Smooth muscle cell of trachea (primary cell): ENCODE measurements at places on chromosomes 3 and 15. TPM values are rescaled to one million over a fixed set of nuclear protein-coding genes. Genes with fewer than 3 reads are reported as not detected.

ATP2B2 gene
- not detected in 2 replicates for total RNA-seq

SCN11A gene
- total RNA-seq: under 0.01 and 0.17 TPM in 2 replicates

PLCL2 gene
- 19.8 and 20.5 TPM in 2 replicates for total RNA-seq

VEPH1 gene
- 63.0 and 91.0 TPM in 2 replicates for total RNA-seq

FILIP1L gene
- total RNA-seq: 19.5 and 26.5 TPM in 2 replicates

C3orf62 gene
- total RNA-seq: 1.3 and 2.3 TPM in 2 replicates

PLSCR2 gene
- total RNA-seq: not detected in 2 replicates

ANKDD1A gene
- 9.2 and 19.0 TPM in 2 replicates for total RNA-seq

AADACL2 gene
- total RNA-seq: not detected in 2 replicates

CPLX3 gene
- total RNA-seq: not detected in 2 replicates

GRM2 gene
- 0.15 and 0.17 TPM in 2 replicates for total RNA-seq

GOLGA6D gene
- 0.17 TPM in 1 of 2 replicates, not detected in the other for total RNA-seq

PLA1A gene
- total RNA-seq: 0.33 TPM in 1 of 2 replicates, not detected in the other

THPO gene
- 0.15 and 0.83 TPM in 2 replicates for total RNA-seq

CYP8B1 gene
- not detected in 2 replicates for total RNA-seq

DNASE1L3 gene
- not detected in 2 replicates for total RNA-seq

CD200R1L gene
- total RNA-seq: not detected in 2 replicates

NDUFAF3 gene
- 67.8 and 109 TPM in 2 replicates for total RNA-seq

ROPN1 gene
- not detected in 2 replicates for total RNA-seq

SEC22A gene
- 51.3 and 67.2 TPM in 2 replicates for total RNA-seq

HCLS1 gene
- total RNA-seq: 0.15 and 0.17 TPM in 2 replicates

MUC20 gene
- total RNA-seq: under 0.01 and 0.50 TPM in 2 replicates

ZNF660 gene
- 1.6 and 2.5 TPM in 2 replicates for total RNA-seq

TCAIM gene
- total RNA-seq: 34.1 and 42.8 TPM in 2 replicates

FRMD4B gene
- total RNA-seq: under 0.01 and 6.0 TPM in 2 replicates

ZIC4 gene
- not detected in 2 replicates for total RNA-seq

USP4 gene
- total RNA-seq: 24.3 and 35.6 TPM in 2 replicates

SNX22 gene
- 0.50 and 0.58 TPM in 2 replicates for total RNA-seq

ITGB5 gene
- total RNA-seq: 167 and 309 TPM in 2 replicates

EPHB3 gene
- 12.4 and 18.0 TPM in 2 replicates for total RNA-seq

SLC25A36 gene
- 66.5 and 71.3 TPM in 2 replicates for total RNA-seq

PP2D1 gene
- total RNA-seq: not detected in 2 replicates

HYAL1 gene
- total RNA-seq: 4.2 and 6.1 TPM in 2 replicates

GOLGA8S gene
- total RNA-seq: under 0.01 and 0.15 TPM in 2 replicates

SAMMSON gene
- not detected in 2 replicates for total RNA-seq

TGM5 gene
- not detected in 2 replicates for total RNA-seq

RASL12 gene
- total RNA-seq: 86.5 and 108 TPM in 2 replicates

THSD4 gene
- total RNA-seq: 31.3 and 52.6 TPM in 2 replicates

GPR62 gene
- under 0.01 TPM in 1 of 2 replicates, not detected in the other for total RNA-seq

ATP13A5 gene
- not detected in 2 replicates for total RNA-seq

MTHFS gene
- total RNA-seq: 14.9 and 15.6 TPM in 2 replicates
